Activated T-cell treated with anti-CD3 and anti-CD28 coated beads, Interleukin-2, amount 50 U/mL, for 1 hour (primary cell): ENCODE measurements at places on chromosomes 1 and 21.

DNA sequence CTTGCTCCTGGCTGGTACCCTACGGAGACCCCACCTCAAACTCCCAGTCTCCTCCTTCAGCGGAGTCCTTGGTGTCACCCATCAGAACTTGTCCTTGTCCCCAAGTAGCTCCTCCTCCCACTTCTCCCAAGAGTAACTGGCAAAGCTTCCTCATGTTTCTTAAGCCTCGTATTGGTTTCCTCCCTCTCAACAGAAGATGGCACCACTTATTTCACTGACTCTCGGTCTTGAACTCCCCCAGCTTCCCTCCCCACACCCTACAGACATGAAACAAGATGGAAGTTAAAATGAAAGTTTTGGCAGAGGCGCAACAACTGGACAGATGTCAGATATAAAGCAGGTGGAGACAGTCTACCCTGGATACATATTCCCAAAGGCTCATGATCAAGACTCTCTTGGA, 13.4 kb downstream of the RAB7B start:
- DNase-seq = no peak

GRCh38 chr21:46061950-46062349, 36.0 kb upstream of the COL6A2 start:
- DNase-seq = no peak

DNA sequence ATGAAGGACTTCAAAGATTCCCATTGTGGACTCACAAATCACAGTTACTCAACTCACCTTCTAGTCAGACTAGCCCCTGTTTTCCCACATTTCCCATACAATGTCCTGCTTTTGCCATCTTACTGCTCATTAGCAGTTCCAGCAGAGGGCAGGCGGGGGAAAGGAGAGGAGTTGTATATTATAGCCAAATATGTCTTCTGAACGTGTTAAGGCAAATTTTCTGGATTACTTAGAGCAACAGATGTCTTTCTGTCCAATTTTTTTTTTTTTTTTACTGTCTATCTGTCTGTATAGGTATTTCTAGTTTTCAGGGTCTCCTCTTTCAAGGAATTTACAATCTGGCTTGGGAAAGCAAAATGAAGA, 29.9 kb upstream of the DDAH1 start:
- DNase-seq = no peak

DNA sequence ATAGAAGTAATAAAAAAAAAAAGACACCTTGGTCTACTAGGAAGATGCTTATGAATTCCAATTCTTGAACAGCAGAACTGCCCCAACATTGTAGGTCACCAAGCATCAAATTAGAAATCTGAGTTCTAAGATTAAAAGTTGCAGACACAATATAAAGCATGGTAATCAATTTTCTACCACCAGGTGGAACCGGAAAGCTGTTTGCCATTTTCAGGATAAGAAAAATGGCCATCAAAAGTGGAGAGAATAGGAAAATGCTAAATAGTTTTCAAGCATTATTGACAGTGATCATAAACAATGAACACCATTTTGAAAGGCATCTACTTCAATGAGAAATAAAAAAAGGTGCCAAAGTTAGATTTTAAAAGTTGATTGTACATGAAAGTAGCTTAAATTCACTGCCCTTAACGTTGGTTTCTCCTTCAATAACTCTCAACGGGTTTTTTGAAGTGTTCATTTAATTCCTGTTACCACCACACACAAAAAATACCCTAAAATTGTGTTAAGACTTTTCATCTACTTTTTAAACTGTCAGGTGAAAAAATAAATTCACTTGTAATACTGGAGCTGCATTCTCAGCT, 252.9 kb downstream of the KCNT2 start:
- DNase-seq = no peak

DNA sequence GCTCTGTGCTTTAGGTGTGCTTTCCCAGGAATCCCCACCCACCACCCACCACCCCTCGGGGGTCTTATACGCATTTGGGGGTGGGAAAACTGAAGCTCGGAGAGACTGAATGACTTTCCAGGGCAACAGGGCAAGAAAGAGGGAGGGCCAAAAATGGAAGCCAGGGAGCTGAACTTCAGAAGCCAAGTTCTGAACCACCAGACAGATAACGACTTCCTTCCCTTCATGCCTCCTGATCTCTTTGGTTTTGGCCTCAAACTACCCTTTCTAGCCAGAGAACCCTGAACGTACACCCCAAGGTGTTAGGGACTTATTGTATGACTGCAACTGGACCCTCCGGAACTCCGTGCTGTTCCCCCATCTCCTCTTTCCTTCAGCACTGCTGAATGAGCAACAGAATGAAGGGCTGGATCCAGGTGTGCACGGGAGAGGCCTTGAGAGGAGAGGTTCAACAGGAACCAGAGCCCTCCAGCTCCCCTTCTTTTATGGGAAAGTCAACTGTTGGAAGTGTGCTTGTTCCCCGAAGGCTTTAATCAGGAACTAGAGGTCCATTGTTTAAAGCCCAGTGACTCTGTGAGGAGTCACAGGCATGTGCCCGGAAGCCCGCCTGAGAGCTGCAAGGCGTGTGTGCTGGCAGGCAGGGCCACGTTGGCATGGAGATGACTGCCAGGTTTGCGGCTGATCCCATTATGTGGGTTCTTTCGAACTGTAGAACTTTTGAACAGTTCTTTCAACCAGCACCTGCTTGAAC, 3.1 kb downstream of the BACE2 start:
- no peak for DNase-seq
